HT-29 (cell line): ENCODE measurements at places on chromosomes 1 and 21. TPM values are rescaled to one million over a fixed set of nuclear protein-coding genes. Genes with fewer than 3 reads are reported as not detected.
A peak's percentile ranks its signal among the peaks of the same experiment; 100 is the strongest.

SLC45A1 gene
- not detected in 2 replicates for total RNA-seq

GRCh38 chr1:226100436-226101391, 38.2 kb downstream of the H3-3A start:
- no peak for DNase-seq

- DNase-seq, result peak; percentile 81
Measured at GRCh38 chr1:85137660-85138059, 63.2 kb downstream of the SYDE2 start.

VAV3 gene
- 0.03 and 1.7 TPM in 2 replicates for total RNA-seq

NBPF12 gene
- total RNA-seq, result 2.0 and 2.4 TPM in 2 replicates

DNA sequence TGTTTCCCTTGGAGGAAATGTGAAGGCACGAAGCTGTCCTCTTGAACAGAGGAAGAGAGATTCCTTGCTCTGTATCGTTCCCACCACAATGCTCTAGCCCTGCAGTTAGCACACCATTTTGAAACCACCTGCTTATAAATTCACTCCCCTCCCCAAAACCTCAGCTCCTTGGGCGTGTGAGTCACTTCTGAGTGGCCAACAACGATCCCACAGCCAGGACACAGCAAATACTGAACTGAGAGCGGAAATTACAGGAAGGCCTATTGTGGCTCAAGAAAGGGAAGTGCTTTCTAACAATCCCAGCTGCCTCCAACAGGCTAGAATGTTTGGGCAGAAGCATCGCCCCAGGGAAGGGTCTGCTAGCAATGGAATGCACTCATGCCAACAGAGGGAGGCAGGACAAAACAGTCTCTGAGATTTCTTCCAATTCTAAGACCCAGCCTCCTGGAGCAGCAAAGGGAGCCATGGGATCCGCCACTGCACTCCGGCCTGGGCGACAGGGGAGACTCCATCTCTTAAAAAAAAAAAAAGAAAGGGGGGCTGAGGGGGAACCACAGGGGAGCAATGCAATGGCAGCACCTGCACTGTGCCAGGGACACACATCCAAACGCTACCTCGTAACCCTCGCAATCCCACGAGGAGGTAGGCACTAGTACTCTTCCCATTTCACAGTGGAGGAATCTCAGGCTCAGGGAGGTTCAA, 1.9 kb downstream of the TMEM53 start:
- no peak for DNase-seq

- no peak for DNase-seq
Measured at GRCh38 chr1:218863987-218864386, 309.7 kb upstream of the LYPLAL1 start.

- DNase-seq, result peak; percentile 50
Measured at GRCh38 chr1:235411489-235412486, 44.6 kb downstream of the TBCE start.

RPTN gene
- not detected in 2 replicates for total RNA-seq

RAB29 gene
- total RNA-seq, result 3.6 and 4.7 TPM in 2 replicates

DNA sequence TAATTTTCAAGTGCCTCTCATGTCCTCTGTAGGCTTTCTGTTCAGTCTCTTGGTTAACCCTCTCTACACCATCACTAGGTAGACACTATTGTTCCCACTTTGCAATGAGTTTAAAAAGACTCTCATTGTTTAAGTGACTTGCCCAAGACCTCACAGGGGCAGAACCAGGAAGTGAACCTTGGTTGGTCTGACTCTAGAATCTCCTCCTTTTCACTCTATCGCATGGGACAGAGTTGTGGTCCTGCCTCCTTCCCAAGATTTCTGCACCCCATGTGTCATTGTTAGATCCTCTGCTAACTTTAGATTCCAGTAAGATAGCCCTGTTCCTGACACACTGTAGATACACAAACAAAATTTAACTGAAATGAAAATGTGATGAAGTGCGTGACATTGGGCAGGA, 481.7 kb upstream of the USP24 start:
- DNase-seq, result no peak

DNA sequence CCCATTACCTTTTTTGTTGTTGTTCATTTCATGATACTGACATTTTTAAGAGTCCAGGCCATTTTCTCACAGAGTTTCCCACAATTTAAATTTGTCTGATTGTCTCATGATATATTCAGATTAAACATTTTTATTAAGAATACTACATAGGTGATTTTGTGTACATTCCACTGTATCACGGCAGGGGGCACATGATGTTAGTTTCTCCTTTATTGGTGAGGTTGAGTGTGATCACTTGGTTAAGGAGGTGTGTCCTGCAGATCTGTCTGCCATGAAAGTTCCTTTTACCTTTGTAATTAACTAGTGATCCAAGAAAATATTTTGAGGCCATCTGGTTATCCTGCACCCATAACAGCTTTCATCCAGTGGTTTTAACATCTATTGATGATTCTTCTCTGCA, 11.8 kb downstream of the RTCA start:
- peak; percentile 48 for DNase-seq

SUSD4 gene
- 0.20 and 0.21 TPM in 2 replicates for total RNA-seq

- no peak for DNase-seq
Measured at GRCh38 chr1:48187969-48188563, 34.5 kb upstream of the SLC5A9 start.

DNA sequence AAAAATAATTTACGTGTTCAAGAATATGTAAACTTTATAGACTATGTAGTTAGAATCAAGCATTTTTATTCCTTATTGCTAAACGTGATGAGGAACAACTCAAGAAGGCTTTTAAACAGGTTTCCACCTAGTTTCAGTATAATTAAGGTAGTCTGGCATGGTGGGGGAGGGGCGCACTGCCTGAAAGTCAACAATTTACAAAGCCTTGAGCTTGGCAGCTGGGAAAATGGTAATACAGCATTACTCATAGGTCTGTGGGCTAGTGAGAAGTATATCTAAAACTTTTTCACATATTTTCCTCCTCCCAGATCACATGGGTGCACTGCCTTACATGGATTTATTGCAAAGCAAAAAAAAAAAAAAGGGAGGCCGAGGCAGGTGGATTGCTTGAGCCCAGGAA, 75.2 kb downstream of the EVI5 start:
- DNase-seq, result no peak

- no peak for DNase-seq
Measured at GRCh38 chr1:111952125-111952657, 37.3 kb downstream of the KCND3 start.

DNASE2B gene
- not detected in 2 replicates for total RNA-seq

DNA sequence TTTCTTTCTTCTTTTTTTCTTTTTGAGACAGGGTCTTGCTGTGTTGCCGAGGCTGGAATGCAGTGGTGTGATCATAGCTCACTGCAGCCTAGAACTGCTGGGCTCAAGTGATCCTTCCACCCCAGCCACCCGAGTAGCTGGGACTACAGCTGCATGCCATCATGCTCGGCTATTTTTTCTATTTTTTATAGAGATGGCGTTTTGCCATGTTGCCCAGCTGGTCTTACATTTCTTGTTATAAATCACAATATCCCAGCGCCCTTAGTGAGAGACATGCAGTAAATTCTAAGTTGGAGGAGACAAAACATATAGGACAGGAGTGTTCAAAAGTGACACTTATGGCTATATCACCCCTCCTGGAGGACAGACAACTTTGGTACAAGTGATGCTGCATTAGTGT, 31.3 kb upstream of the ACTN2 start:
- no peak for DNase-seq
